Natural killer cell treated with Interleukin-12 subunit alpha and Interleukin-12 subunit beta and Interleukin-15 and Interleukin-18, amount 100 ng/mL, for 72 hours (primary cell): ENCODE measurements at places on chromosomes 4 and X.

DNA sequence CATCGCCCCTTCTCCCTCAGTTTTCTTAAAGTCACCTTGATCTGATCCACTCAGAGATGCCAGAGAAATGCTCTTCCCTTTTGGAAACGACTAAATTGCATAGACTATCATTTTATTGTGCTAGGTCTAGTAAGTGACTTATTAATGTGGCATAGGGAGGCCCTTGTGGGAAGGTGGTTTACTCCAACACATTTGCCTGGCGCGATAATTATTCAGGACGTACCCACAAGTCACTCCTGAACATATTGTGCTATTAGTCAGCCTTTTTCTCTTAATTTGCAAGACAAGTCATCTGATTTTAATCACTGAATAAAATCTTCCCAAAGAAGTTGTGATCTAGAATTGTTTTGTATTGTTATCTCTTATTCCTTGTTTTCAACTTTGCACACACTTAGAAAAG is 7.6 kb downstream of the ENPEP start:
- DNase-seq = no peak
- H3K4me1 ChIP-seq = no peaks in the 10 kb centered on the region
- H3K27me3 ChIP-seq = peaks cover 39% of the 10 kb centered on the region
- no peak overlapping the region for H3K4me3 ChIP-seq
- H3K27ac ChIP-seq = no peak overlapping the region
- no peaks in the 10 kb centered on the region for H3K36me3 ChIP-seq

GRCh38 chr4:64889906-64890610 is 480.8 kb upstream of the TECRL start:
- H3K27ac ChIP-seq = no peak overlapping the region
- no peak for DNase-seq
- H3K36me3 ChIP-seq = no peaks in the 10 kb centered on the region
- H3K4me1 ChIP-seq = no peaks in the 10 kb centered on the region

- H3K27ac ChIP-seq = no peak overlapping the region
- no peak for DNase-seq
- H3K4me1 ChIP-seq = no peaks in the 10 kb centered on the region
- peaks cover 6% of the 10 kb centered on the region for H3K36me3 ChIP-seq
- H3K4me3 ChIP-seq = no peak overlapping the region
- H3K27me3 ChIP-seq = no peaks in the 10 kb centered on the region
Observed at GRCh38 chr4:60750962-60751361, 449.2 kb upstream of the ADGRL3 start.

- H3K27me3 ChIP-seq = no peaks in the 10 kb centered on the region
- no peak overlapping the region for H3K27ac ChIP-seq
- peaks cover 5% of the 10 kb centered on the region for H3K36me3 ChIP-seq
- H3K4me3 ChIP-seq = no peak overlapping the region
Observed at GRCh38 chr4:40405193-40405592, 70.1 kb downstream of the CHRNA9 start.

GRCh38 chr4:22356987-22357596 is 158.8 kb downstream of the ADGRA3 start:
- H3K4me3 ChIP-seq = no peak overlapping the region
- H3K36me3 ChIP-seq = peaks cover 4% of the 10 kb centered on the region
- H3K4me1 ChIP-seq = no peaks in the 10 kb centered on the region
- H3K27me3 ChIP-seq = no peaks in the 10 kb centered on the region

- DNase-seq = peak; percentile 83
- H3K4me1 ChIP-seq = peaks cover 31% of the 10 kb centered on the region
- peak overlapping the region; percentile 90 for H3K27ac ChIP-seq
- no peaks in the 10 kb centered on the region for H3K27me3 ChIP-seq
- peaks cover 29% of the 10 kb centered on the region for H3K36me3 ChIP-seq
- H3K4me3 ChIP-seq = peak overlapping the region; percentile 68
Observed at GRCh38 chr4:105306158-105306781, 159.6 kb downstream of the TET2 start.

DNA sequence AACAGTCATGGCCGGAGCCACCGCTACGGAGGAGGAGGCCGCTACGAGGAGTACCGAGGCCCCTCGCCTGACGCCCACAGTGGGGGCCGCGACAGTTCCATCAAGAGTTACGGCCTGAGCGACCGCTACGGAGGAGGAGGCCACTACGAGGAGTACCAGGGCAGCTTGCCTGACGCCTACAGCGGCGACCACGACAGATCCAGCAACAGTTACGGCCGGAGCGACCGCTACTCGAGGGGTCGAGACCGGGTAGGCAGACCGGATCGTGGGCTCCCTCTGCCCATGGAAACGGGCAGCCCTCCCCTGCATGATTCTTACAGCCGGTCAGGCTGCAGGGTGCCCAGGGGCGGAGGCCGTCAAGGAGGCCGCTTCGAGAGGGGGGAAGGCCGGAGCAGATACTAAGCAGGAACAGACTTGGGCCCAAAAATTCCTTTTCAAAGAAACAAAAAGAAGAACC is 3.1 kb downstream of the RBMXL3 start:
- DNase-seq = no peak
- peaks cover 8% of the 10 kb centered on the region for H3K27me3 ChIP-seq
- no peak overlapping the region for H3K4me3 ChIP-seq

DNA sequence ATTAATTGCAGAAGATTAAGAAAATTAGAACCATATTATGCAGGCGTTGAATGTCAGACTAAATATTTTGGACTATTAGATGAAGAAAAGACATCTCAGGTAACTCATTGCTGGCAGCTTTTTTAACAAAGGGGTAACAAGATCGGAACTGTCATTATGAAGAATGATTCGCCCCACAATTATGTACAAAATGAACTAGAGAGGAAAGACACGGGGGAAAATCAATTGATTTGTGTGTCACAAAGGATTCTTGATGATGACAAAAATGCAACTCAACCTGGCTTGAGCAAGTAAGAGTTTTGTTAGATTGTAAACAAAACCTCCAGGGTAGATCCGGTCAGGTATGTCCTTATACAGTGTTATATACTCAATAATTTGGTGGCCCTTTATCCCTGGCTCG is 12.5 kb upstream of the DCLK2 start:
- no peak for DNase-seq
- H3K27ac ChIP-seq = no peak overlapping the region
- H3K27me3 ChIP-seq = peaks cover 5% of the 10 kb centered on the region
- no peaks in the 10 kb centered on the region for H3K36me3 ChIP-seq
- H3K4me1 ChIP-seq = no peaks in the 10 kb centered on the region

GRCh38 chrX:79096145-79096556 is 48.3 kb upstream of the GPR174 start:
- peak overlapping the region; percentile 94 for H3K27ac ChIP-seq
- H3K4me1 ChIP-seq = peaks cover 49% of the 10 kb centered on the region
- peaks cover 4% of the 10 kb centered on the region for H3K27me3 ChIP-seq
- H3K4me3 ChIP-seq = peak overlapping the region; percentile 84
- DNase-seq = no peak

DNA sequence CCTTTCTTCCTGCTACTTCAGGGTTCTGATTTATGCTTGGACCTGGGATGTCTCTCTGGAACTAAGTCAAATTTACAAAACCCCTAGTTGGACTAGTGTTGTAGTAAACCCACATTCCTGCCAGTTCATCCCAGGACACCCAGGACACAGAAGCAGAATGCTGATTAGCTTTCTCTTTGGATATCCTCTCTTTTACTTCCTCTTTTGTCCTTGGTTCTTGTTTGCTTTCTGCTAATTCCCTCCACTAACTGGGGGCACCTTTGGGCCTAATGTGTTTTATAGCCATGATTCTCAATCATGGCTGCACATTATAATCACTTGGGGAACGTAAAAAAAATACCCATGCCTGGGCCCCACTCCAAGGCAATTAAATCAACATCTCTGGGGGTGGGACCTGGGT is 42.5 kb downstream of the LANCL3 start:
- peaks cover 6% of the 10 kb centered on the region for H3K4me1 ChIP-seq
- DNase-seq = no peak
- no peaks in the 10 kb centered on the region for H3K36me3 ChIP-seq
- H3K27me3 ChIP-seq = no peaks in the 10 kb centered on the region
- H3K27ac ChIP-seq = no peak overlapping the region

- no peak for DNase-seq
- H3K4me1 ChIP-seq = no peaks in the 10 kb centered on the region
- H3K27ac ChIP-seq = no peak overlapping the region
- no peaks in the 10 kb centered on the region for H3K27me3 ChIP-seq
- H3K36me3 ChIP-seq = no peaks in the 10 kb centered on the region
Observed at GRCh38 chr4:181998398-181999295, 244.6 kb upstream of the TENM3 start.

DNA sequence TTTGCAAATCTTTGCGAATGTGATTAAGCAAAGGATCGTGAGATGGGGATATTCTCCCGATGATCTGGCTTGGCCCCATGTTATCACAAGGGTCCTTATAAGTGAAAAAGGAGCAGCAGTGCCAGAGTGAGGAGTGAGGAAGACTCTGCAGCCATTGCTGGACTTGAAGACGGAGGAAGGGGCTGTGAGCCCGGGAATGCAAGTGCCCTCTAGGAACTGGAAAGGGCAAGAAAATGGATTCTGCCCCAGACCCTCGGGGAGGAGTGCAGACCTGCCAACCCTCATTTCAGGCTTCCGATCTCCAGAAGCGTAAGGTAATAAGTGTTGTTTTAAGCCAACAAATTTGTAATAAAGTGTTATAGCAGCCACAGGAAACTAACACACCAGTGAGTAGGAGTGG is 76.3 kb downstream of the EVC start:
- no peak overlapping the region for H3K27ac ChIP-seq
- no peak overlapping the region for H3K4me3 ChIP-seq
- H3K36me3 ChIP-seq = no peaks in the 10 kb centered on the region
- DNase-seq = no peak

DNA sequence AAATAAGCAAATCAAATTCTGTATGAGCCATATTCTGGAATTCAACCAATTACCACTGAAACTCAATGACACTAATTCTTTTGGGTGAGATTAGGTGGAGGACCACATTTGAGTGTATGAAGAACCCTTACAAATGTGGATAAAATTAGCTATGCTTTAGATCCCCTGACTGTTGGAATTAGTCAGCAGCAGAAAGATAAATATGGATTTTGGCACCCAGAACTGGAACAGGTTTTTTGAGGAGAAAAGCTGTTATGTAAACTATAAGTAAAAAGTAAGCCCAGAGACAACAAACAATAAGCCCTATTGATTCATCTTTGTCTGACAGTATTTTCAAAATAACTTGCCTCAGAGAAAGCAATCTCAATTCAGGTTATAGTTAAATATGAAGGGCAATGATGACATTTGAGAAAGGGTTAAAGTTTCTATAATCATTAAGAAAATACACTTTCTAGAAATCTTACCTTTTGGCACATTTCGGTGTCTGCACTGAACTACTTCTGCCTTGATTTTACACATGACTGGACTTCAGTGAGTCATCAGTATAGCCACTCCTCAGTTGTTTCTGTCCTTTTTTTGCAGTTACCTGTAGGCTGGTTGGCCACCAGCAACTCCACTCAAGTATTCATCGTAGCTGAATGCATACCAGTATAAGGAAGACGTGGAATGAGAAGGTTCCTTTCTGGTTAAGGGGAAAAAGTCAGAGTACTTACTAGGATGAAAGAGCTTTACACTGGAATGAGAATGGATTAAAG is 80.0 kb downstream of the KCTD8 start:
- no peaks in the 10 kb centered on the region for H3K36me3 ChIP-seq
- no peak overlapping the region for H3K4me3 ChIP-seq
- H3K27me3 ChIP-seq = no peaks in the 10 kb centered on the region
- no peaks in the 10 kb centered on the region for H3K4me1 ChIP-seq

DNA sequence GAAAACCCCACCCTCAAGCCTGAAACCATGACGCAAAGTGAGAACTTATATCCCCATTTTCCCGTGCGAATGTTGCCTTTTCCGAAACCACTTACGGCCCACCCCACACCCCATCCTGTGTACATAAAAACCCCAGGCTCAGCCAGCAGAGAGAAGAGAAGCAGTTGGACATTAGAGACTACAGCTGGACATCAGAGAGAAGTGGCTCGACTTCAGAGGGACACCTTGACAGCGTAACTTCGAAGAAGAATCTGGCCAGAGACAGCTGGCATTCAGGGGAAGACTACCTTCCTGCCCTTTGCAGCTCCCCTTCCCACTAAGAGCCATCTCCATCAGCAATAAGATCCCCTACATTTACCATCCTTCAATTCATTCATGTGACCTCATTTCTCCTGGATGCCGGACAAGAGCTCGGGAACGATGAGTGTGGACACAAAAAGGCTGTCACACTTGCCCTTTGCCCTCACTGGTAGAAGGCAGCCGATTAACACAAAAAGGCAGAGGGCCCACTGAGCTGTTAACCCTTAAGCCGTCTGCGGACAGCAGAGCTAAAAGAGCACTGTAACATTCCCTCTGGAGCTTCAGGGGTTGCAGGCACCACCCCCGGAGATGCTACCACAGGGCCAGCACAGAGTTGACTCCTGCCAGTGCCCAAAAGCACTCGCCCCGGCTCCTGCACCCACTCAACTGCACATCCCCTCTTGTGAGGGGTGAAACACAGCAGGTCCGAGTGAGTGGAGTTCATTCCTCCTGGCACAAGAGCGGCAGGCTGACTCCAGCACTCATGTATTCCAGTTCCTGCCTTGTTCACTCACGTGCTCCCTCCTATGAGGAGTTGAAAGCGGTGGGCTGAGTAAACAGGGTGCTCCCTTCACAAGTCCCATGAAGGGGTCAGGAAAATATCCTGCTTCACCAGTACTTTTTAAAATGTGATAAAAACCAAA is 7.5 kb downstream of the CHM start:
- no peaks in the 10 kb centered on the region for H3K27me3 ChIP-seq
- no peaks in the 10 kb centered on the region for H3K36me3 ChIP-seq
- no peak for DNase-seq
- H3K4me3 ChIP-seq = no peak overlapping the region
- H3K4me1 ChIP-seq = peaks cover 10% of the 10 kb centered on the region
- H3K27ac ChIP-seq = no peak overlapping the region

- no peaks in the 10 kb centered on the region for H3K36me3 ChIP-seq
- no peaks in the 10 kb centered on the region for H3K4me1 ChIP-seq
- no peaks in the 10 kb centered on the region for H3K27me3 ChIP-seq
- no peak overlapping the region for H3K27ac ChIP-seq
Observed at GRCh38 chr4:172048666-172049065, 235.5 kb downstream of the GALNTL6 start.

- peak overlapping the region; percentile 74 for H3K4me3 ChIP-seq
- peaks cover 33% of the 10 kb centered on the region for H3K4me1 ChIP-seq
- H3K27me3 ChIP-seq = peaks cover 41% of the 10 kb centered on the region
- no peak for DNase-seq
- H3K27ac ChIP-seq = peak overlapping the region; percentile 55
- H3K36me3 ChIP-seq = peaks cover 6% of the 10 kb centered on the region
Observed at GRCh38 chr4:109359040-109359646, 56.7 kb upstream of the COL25A1 start.

GRCh38 chr4:161010227-161010626 is 1153.6 kb downstream of the FSTL5 start:
- no peak overlapping the region for H3K27ac ChIP-seq
- H3K36me3 ChIP-seq = no peaks in the 10 kb centered on the region
- H3K4me1 ChIP-seq = no peaks in the 10 kb centered on the region
- no peak overlapping the region for H3K4me3 ChIP-seq
- DNase-seq = no peak

- no peak overlapping the region for H3K4me3 ChIP-seq
- no peak overlapping the region for H3K27ac ChIP-seq
- no peak for DNase-seq
- no peaks in the 10 kb centered on the region for H3K4me1 ChIP-seq
- H3K27me3 ChIP-seq = peaks cover 23% of the 10 kb centered on the region
Observed at GRCh38 chrX:44415639-44416386, 72.3 kb upstream of the EFHC2 start.

- H3K27me3 ChIP-seq = no peaks in the 10 kb centered on the region
- H3K4me1 ChIP-seq = no peaks in the 10 kb centered on the region
- H3K27ac ChIP-seq = no peak overlapping the region
- no peak overlapping the region for H3K4me3 ChIP-seq
- no peaks in the 10 kb centered on the region for H3K36me3 ChIP-seq
Observed at GRCh38 chrX:6292599-6292998, 63.9 kb upstream of the NLGN4X start.
